ENCODE measurements at places on chromosomes 3 and 15. TPM values are rescaled to one million over a fixed set of nuclear protein-coding genes. Genes with fewer than 3 reads are reported as not detected.

The GOLGA6B gene
- not detected for total RNA-seq

The CLEC3B gene
- 0.43 TPM for total RNA-seq

The CCR3 gene
- not detected for total RNA-seq

The ST8SIA2 gene
- not detected for total RNA-seq

The ALDH1A3 gene
- 42.7 TPM for total RNA-seq

The CLCN2 gene
- 6.0 TPM for total RNA-seq

The CAMK2N2 gene
- under 0.01 TPM for total RNA-seq

The GABRB3 gene
- total RNA-seq = 2.2 TPM

The NR1I2 gene
- under 0.01 TPM for total RNA-seq

The ITIH1 gene
- total RNA-seq = not detected

The SPTSSB gene
- not detected for total RNA-seq

The XCR1 gene
- not detected for total RNA-seq

The FBXL2 gene
- 16.8 TPM for total RNA-seq

The LRRN1 gene
- under 0.01 TPM for total RNA-seq

The TAGLN3 gene
- total RNA-seq = not detected

The RARB gene
- 21.6 TPM for total RNA-seq

The MAP6D1 gene
- total RNA-seq = 3.5 TPM

The ATP13A5 gene
- not detected for total RNA-seq

The CLDN1 gene
- 14.2 TPM for total RNA-seq

The LRTM1 gene
- not detected for total RNA-seq
